ENCODE measurements at places on chromosomes 2 and 18. TPM values are rescaled to one million over a fixed set of nuclear protein-coding genes. Genes with fewer than 3 reads are reported as not detected.

Gene ABCG8
- 0.11 TPM for polyA plus RNA-seq

Gene OR6B3
- polyA plus RNA-seq: not detected

- DNase-seq: no peak
- no peak overlapping the region for H3K4me3 ChIP-seq
- no peaks in the 10 kb centered on the region for H3K4me1 ChIP-seq
Measured at GRCh38 chr2:36337354-36337753, 18.2 kb upstream of the CRIM1 start.

Gene GRHL1
- not detected for polyA plus RNA-seq

GRCh38 chr2:163690896-163691295 is 44.9 kb downstream of the FIGN start:
- no peaks in the 10 kb centered on the region for H3K27me3 ChIP-seq
- no peak overlapping the region for H3K27ac ChIP-seq
- H3K4me1 ChIP-seq: no peaks in the 10 kb centered on the region
- H3K36me3 ChIP-seq: no peaks in the 10 kb centered on the region

- H3K27me3 ChIP-seq: no peaks in the 10 kb centered on the region
- DNase-seq: no peak
- H3K4me1 ChIP-seq: no peaks in the 10 kb centered on the region
- no peak overlapping the region for H3K4me3 ChIP-seq
- H3K36me3 ChIP-seq: no peaks in the 10 kb centered on the region
Measured at GRCh38 chr18:9858642-9859041, 27.1 kb upstream of the TXNDC2 start.

DNA sequence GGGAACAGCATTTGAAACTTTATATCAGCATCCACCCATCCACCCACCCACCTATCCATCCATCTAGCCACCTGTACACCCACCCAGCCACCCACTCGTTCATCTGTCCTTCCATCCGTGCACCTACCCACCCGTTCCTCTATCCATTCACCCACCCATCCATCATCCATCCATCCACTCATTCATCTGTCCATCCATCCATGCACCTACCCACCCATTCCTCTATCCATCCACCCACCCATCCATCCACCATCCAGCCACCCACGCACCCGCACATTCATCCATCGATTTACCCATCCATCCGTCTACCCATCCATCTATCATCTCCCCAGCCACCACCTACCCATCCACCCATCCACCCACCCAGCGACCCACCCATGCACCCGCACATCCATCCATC is 24.8 kb downstream of the LDLRAD4 start:
- H3K4me3 ChIP-seq: no peak overlapping the region
- no peaks in the 10 kb centered on the region for H3K4me1 ChIP-seq
- no peak for DNase-seq
- H3K27me3 ChIP-seq: no peaks in the 10 kb centered on the region
- no peaks in the 10 kb centered on the region for H3K36me3 ChIP-seq

Gene ANKMY1
- 17.5 TPM for polyA plus RNA-seq

- no peaks in the 10 kb centered on the region for H3K36me3 ChIP-seq
- H3K4me1 ChIP-seq: peaks cover 33% of the 10 kb centered on the region
- H3K4me3 ChIP-seq: peak overlapping the region; percentile 7
- no peak overlapping the region for H3K27ac ChIP-seq
- DNase-seq: no peak
Measured at GRCh38 chr2:60552851-60553494, 481 bp downstream of the BCL11A start.

Gene RUFY4
- not detected for polyA plus RNA-seq

Gene COLEC11
- 0.46 TPM for polyA plus RNA-seq

Gene LYPD1
- polyA plus RNA-seq: not detected

GRCh38 chr2:85400541-85401463 is 9.4 kb downstream of the CAPG start:
- H3K36me3 ChIP-seq: no peaks in the 10 kb centered on the region
- peaks cover 7% of the 10 kb centered on the region for H3K4me1 ChIP-seq
- H3K27me3 ChIP-seq: no peaks in the 10 kb centered on the region
- H3K4me3 ChIP-seq: no peak overlapping the region

DNA sequence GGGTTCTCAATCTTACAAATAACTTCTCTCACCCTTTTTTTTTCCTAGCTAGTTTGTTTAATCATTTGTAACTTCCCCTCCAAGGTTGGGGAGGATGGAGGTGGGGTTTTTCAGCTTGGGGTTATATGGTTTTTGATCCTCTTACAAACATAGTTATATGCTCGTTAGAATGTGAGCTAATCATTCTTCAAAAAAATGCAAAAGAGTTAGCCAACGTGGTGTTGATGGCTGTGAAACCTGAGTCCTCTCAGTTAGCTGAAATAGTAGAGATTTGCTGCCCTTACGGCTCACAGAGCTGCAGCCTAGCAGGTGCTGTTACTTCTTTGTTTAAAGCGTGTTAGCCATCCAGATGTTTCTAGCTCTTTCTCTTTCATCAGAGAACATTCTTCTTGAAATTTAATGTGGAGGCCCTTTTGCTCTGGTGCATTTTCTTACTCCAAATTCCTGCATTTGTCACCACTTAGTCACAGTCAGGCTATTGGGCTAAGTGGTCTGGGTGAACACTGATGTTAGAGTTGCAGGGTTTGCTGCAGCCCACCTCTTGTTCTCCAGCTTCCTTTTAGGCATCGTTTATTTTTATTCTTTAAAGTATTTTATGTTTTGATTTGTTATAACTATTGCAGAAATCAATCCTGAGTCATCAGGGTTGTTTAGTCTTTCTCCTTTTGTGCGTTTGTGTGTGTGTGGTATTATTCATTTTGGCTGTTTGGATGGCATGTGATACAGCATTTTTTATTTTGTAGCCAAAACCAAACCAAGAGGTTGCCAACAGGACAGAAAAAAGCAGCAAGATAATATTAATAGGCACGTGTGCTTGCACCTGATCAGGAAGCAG is 41.1 kb downstream of the LIMS1 start:
- no peaks in the 10 kb centered on the region for H3K36me3 ChIP-seq
- no peak for DNase-seq
- H3K4me1 ChIP-seq: no peaks in the 10 kb centered on the region
- H3K27me3 ChIP-seq: no peaks in the 10 kb centered on the region
- no peak overlapping the region for H3K4me3 ChIP-seq
- no peak overlapping the region for H3K27ac ChIP-seq

GRCh38 chr2:26043862-26044696 is 10.2 kb downstream of the RAB10 start:
- H3K4me3 ChIP-seq: no peak overlapping the region
- no peak for DNase-seq
- H3K36me3 ChIP-seq: no peaks in the 10 kb centered on the region
- H3K4me1 ChIP-seq: peaks cover 17% of the 10 kb centered on the region
- no peaks in the 10 kb centered on the region for H3K27me3 ChIP-seq

GRCh38 chr2:110883406-110883805 is 151.0 kb downstream of the ACOXL start:
- no peak for DNase-seq
- no peaks in the 10 kb centered on the region for H3K27me3 ChIP-seq
- H3K27ac ChIP-seq: no peak overlapping the region
- no peak overlapping the region for H3K4me3 ChIP-seq
- no peaks in the 10 kb centered on the region for H3K4me1 ChIP-seq

DNA sequence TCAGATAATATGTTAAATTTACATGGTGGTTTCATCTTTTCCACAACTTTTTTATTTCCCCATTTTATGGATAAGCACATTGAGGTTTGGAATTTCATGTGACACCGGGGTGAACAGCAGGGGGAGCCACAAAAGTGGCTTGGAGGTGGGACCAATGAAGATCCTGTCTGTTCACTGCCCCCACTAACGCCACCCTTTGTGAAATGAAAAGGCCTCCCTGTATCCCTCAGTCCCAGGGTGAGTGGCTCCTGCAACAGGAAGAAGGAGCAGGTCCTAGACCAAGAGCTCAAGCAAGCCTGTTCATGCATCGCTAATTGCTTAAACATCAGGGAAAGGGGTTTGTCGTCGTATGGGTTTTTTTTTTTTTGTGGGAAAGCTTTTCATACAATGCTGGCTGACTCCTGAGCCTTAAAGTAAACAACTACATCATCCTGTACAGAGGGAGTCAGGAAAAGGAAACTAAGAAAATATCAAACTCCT is 267.8 kb upstream of the EPAS1 start:
- H3K36me3 ChIP-seq: no peaks in the 10 kb centered on the region
- no peaks in the 10 kb centered on the region for H3K4me1 ChIP-seq
- no peak for DNase-seq
- no peak overlapping the region for H3K4me3 ChIP-seq

DNA sequence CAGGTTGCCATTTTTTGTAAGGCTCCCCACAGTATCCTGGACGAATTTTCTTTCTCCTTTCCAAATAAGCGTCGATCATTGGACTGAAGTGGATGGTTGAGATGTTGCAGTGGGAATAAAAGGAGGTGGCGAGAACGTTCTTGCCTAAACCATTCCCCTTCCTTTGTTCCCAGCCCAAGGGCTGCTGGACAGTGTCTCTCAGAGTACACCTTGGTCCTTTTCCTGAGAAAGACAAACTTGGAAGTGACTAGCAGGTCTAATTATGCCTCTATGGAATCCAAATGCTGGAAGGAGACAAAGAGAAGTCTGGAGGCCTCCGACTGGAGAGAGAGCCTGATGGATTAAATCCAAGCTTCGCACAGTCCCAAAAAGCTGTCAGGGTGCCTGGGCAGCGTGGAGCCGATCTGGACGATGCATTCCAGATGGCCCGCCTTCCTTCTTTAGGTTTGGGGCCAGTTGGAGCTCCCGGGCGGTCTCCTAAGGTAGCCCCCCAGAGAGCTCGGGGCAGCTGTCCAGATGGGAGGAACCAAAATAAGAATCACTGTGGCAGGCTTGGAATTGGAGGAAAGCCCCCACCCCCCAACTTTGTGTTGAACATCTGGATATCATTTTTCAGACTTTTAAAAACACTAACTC is 186.8 kb downstream of the TMEM247 start:
- no peaks in the 10 kb centered on the region for H3K27me3 ChIP-seq
- no peak overlapping the region for H3K27ac ChIP-seq
- no peaks in the 10 kb centered on the region for H3K36me3 ChIP-seq
- no peak for DNase-seq

Gene EMILIN2
- 2.9 TPM for polyA plus RNA-seq

GRCh38 chr18:62325806-62326645 is 916 bp downstream of the TNFRSF11A start:
- peaks cover 20% of the 10 kb centered on the region for H3K27me3 ChIP-seq
- H3K36me3 ChIP-seq: no peaks in the 10 kb centered on the region
- H3K4me3 ChIP-seq: peak overlapping the region; percentile 50
- H3K27ac ChIP-seq: no peak overlapping the region
- peaks cover 17% of the 10 kb centered on the region for H3K4me1 ChIP-seq

Gene LYPD6
- not detected for polyA plus RNA-seq

DNA sequence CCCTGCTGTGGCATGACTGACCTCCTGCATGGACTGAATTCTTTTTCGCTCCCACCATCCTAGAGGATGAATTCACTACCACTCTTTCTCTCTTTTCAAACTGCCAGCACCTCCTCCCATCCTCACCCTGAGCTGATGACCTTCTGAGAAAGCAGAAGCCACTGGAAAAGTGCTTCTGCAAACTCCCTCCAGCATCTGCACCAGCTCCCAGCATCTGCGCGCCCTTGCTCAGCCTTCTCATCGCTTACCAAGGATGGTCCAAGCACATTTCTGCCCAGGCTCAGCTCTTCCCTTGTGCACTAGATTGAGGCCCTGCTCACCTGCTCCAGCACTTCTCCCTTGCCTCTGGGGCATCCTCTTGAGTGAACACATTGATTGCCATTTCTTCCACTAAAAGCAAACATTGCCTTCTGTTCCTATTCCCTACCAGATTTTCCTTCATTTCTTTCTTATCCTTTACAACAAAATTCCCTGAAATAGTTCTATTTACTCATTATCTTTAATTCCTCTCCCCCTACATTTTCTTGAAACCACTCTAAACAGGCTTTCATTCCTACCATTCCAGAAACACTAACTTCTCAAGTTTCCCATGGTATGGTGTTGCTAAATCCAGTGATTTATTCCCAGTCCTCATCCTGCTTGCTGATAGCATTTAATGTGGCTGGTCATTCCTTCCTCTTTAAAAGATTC is 42.7 kb upstream of the IL1RL1 start:
- H3K4me1 ChIP-seq: no peaks in the 10 kb centered on the region
- no peak for DNase-seq
- H3K4me3 ChIP-seq: no peak overlapping the region
- H3K27ac ChIP-seq: no peak overlapping the region
- no peaks in the 10 kb centered on the region for H3K27me3 ChIP-seq
- no peaks in the 10 kb centered on the region for H3K36me3 ChIP-seq

Gene GATA6
- not detected for polyA plus RNA-seq

- H3K4me1 ChIP-seq: no peaks in the 10 kb centered on the region
- no peaks in the 10 kb centered on the region for H3K27me3 ChIP-seq
- H3K27ac ChIP-seq: no peak overlapping the region
- H3K4me3 ChIP-seq: no peak overlapping the region
- peaks cover 31% of the 10 kb centered on the region for H3K36me3 ChIP-seq
Measured at GRCh38 chr2:69464575-69464974, 27.3 kb upstream of the NFU1 start.

Gene NTSR2
- not detected for polyA plus RNA-seq

Gene COL4A3
- not detected for polyA plus RNA-seq

GRCh38 chr18:61734396-61734795 is 158.4 kb downstream of the RNF152 start:
- H3K27ac ChIP-seq: no peak overlapping the region
- H3K4me1 ChIP-seq: no peaks in the 10 kb centered on the region
- no peak for DNase-seq
- H3K4me3 ChIP-seq: no peak overlapping the region

- H3K36me3 ChIP-seq: no peaks in the 10 kb centered on the region
- DNase-seq: no peak
- no peaks in the 10 kb centered on the region for H3K27me3 ChIP-seq
- H3K4me3 ChIP-seq: no peak overlapping the region
- no peak overlapping the region for H3K27ac ChIP-seq
Measured at GRCh38 chr18:41761333-41762018, 193.6 kb upstream of the PIK3C3 start.

Gene GPR45
- not detected for polyA plus RNA-seq

Gene BCL11A
- polyA plus RNA-seq: 2.8 TPM

DNA sequence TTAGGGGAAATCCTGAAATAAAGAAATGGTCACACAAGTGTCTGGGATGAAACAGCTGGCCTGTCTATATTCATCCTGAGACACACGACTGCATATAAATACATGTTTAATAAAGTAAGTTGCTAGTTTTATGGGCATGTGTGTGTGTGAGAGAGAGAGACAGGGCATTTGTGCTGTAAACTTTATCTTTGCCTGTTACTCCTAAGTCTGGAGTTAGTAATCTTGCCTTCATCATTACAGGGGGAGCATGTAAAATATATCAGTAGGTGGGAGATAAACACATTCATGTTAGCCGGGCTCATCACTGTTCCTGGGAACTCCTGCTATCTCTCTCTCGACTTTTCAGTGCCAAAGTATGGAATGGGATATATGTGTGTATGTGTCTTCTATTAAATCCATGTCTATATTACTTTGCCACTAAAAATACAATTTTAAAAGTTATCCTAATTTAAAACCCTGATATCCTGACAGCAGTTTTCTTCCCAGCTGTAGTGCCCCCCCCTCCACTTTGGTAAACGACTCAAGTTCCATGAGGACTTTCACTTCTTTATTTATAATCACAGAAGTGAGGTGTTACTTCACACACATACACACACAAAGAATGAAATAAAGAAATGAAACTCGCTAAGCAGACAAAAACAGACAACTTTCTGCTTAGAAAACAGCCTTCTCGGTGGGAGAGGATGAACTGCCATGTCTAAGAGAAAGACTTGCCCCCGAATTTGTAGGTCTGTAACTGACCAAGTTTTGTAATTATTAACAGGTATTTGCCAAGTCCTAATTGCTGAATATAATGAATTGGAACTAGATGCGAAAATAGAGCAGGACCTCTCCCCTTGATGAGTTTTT is 947 bp downstream of the ZEB2 start:
- H3K27me3 ChIP-seq: peaks cover 46% of the 10 kb centered on the region
- DNase-seq: no peak
- H3K27ac ChIP-seq: no peak overlapping the region
- H3K4me1 ChIP-seq: peaks cover 19% of the 10 kb centered on the region

Gene SLC14A1
- polyA plus RNA-seq: 1.4 TPM

Gene ATOH8
- not detected for polyA plus RNA-seq

Gene GPR35
- 1.0 TPM for polyA plus RNA-seq
